Endothelial cell (in vitro differentiated cells): ENCODE measurements at places on chromosomes 5 and 9. TPM values are rescaled to one million over a fixed set of nuclear protein-coding genes. Genes with fewer than 3 reads are reported as not detected.

Gene TMEM252
- not detected for total RNA-seq

Gene RPL37
- total RNA-seq: 1,272 TPM

Gene ARHGEF37
- 4.5 TPM for total RNA-seq

Gene TRAPPC13
- total RNA-seq: 20.3 TPM

Gene NRARP
- 170 TPM for total RNA-seq

Gene SPATA31E1
- total RNA-seq: 0.05 TPM

Gene SLCO6A1
- total RNA-seq: 0.51 TPM

Gene TMEFF1
- 45.8 TPM for total RNA-seq

Gene PCDHGA12
- total RNA-seq: 3.8 TPM

Gene PPP3R2
- total RNA-seq: 2.2 TPM

Gene MSANTD3
- total RNA-seq: 30.7 TPM

Gene TBC1D2
- total RNA-seq: 2.3 TPM

Gene DCAF12
- 47.3 TPM for total RNA-seq
